ENCODE measurements at places on chromosomes 1 and 21. TPM values are rescaled to one million over a fixed set of nuclear protein-coding genes. Genes with fewer than 3 reads are reported as not detected.

Gene ELF3
- total RNA-seq = 7.9 TPM

Gene MTMR11
- 0.49 TPM for total RNA-seq

Gene TTC24
- total RNA-seq = 0.15 TPM

- H3K27me3 ChIP-seq = no peaks in the 10 kb centered on the region
- no peak overlapping the region for H3K27ac ChIP-seq
- H3K4me1 ChIP-seq = peaks cover 9% of the 10 kb centered on the region
Measured at GRCh38 chr1:192601567-192601966, 26.0 kb downstream of the RGS1 start.

DNA sequence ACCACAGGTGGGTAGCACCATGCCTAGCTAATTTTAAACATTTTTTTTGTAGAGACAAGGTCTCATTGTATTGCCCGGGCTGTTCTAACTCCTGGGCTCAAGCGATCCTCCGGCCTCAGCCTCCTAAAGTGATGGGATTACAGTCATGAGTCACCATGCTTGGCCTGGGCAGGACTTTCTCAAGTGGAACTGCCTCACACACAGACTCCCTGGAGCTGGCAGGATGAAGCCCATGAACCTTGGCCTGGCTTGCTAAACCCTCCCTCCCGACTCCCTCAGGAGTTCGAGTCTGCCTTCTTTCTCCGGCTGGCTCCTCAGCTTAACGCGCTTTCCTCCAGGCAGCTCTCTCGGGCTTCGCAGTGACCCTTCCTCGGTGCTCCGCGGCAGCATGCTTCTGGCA is 7.7 kb upstream of the ECE1 start:
- no peak for DNase-seq
- no peak overlapping the region for H3K4me3 ChIP-seq
- no peaks in the 10 kb centered on the region for H3K27me3 ChIP-seq
- H3K36me3 ChIP-seq = peaks cover 1% of the 10 kb centered on the region
- no peak overlapping the region for H3K27ac ChIP-seq
- H3K4me1 ChIP-seq = no peaks in the 10 kb centered on the region

DNA sequence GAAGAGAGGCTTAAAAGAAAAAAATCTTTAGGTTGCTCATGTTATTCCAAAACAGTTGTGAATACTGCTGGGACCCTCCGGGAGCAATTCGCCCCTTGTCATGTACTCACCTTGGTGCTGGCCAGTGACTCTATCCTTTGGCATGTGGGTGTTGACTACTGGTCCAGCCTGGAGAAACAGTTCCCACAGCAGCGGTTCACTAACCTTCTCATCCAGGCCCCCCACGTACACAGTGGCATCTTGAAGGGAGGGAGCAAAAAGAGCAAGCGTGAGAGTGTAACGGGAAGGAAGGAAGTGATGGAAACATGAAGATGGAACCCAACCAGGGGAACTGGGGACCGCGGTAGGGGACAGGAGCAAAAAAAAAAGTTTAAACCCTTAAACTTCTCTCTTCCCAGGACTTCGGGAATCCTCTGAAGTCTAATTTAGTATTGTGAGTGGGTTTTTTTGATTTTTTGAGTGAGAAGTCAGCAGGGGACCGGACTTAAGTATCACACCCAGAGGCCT is 494 bp downstream of the SF3B4 start:
- peaks cover 30% of the 10 kb centered on the region for H3K4me1 ChIP-seq
- peaks cover 41% of the 10 kb centered on the region for H3K36me3 ChIP-seq
- peak overlapping the region; percentile 92 for H3K4me3 ChIP-seq
- peak overlapping the region; percentile 88 for H3K27ac ChIP-seq

GRCh38 chr1:5988596-5989285 is 3.5 kb downstream of the NPHP4 start:
- no peak overlapping the region for H3K27ac ChIP-seq
- peaks cover 28% of the 10 kb centered on the region for H3K4me1 ChIP-seq
- no peak overlapping the region for H3K4me3 ChIP-seq
- H3K27me3 ChIP-seq = no peaks in the 10 kb centered on the region
- DNase-seq = no peak

DNA sequence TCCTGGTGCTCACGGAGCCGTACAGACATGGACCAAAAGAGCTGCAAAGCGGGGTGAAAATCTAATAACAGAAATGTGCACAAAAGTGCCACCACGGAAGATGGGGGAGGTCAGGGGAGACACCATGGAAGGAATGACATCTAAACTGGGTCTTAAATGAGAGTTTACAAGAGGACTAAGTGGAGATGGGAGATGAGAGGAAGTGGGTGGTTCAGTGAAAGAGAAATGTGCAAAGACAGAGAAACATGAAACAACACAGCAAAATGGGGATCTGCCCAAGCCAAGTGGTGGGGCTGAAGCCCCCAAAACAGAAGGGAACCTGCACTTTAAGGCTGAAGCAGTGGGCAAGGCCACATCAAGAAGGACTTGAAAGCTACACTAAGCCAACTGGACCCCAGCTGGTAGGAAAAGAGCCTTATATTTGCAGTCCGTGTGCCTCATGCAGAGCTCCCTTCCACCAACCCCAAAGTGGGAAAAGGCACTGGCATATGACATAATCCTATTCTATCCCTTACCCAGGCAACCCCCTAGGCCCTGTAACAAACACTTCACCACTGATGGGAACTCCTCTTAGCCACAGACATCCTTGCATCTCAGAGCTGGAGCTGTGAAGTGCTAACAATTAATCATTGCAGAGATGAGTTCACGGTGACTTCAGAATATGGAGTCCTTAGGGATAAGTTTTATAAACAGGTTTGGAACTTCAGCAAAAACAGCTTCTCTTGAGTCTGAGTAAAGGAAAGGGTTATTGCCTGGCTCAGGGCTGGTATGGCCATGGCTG is 198.6 kb upstream of the EDN2 start:
- H3K4me1 ChIP-seq = no peaks in the 10 kb centered on the region
- H3K36me3 ChIP-seq = no peaks in the 10 kb centered on the region
- no peak for DNase-seq
- H3K4me3 ChIP-seq = no peak overlapping the region
- no peak overlapping the region for H3K27ac ChIP-seq

GRCh38 chr1:183783342-183783741 is 21.6 kb upstream of the RGL1 start:
- no peak overlapping the region for H3K4me3 ChIP-seq
- no peak for DNase-seq
- no peaks in the 10 kb centered on the region for H3K36me3 ChIP-seq
- H3K4me1 ChIP-seq = peaks cover 24% of the 10 kb centered on the region
- no peak overlapping the region for H3K27ac ChIP-seq

DNA sequence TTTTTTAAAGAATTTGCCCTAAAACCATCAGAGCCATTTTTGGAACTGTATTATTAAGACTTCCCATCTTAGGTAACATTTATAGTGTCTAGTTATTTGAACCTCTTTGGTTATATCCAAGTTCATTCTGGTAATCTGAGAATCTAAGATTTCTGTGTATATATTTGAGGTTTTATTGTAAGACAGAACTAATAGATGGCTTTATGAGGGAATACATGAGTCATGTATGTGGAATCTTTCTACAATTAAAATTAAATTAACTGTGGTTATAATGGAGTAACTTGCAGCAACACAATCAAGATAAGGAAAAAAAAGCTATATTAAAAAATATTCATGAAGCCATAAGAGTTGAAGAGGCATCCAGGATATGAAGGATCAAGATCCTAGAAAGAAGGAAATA is 92.1 kb downstream of the UBE2U start:
- H3K4me1 ChIP-seq = no peaks in the 10 kb centered on the region
- no peak overlapping the region for H3K4me3 ChIP-seq
- no peak for DNase-seq
- H3K36me3 ChIP-seq = no peaks in the 10 kb centered on the region
- no peaks in the 10 kb centered on the region for H3K27me3 ChIP-seq

GRCh38 chr1:6045561-6045960 is at the start of gene KCNAB2:
Gene KCNAB2 (plus strand): TSS chr1:6045888. CDS start chr1:6051537, 5,649 bp downstream.
- H3K27me3 ChIP-seq = no peaks in the 10 kb centered on the region
- DNase-seq = peak; percentile 48
- H3K4me1 ChIP-seq = peaks cover 21% of the 10 kb centered on the region
- no peak within 1 kb of the TSS for H3K27ac ChIP-seq
- H3K4me3 ChIP-seq = no peak within 1 kb of the TSS

DNA sequence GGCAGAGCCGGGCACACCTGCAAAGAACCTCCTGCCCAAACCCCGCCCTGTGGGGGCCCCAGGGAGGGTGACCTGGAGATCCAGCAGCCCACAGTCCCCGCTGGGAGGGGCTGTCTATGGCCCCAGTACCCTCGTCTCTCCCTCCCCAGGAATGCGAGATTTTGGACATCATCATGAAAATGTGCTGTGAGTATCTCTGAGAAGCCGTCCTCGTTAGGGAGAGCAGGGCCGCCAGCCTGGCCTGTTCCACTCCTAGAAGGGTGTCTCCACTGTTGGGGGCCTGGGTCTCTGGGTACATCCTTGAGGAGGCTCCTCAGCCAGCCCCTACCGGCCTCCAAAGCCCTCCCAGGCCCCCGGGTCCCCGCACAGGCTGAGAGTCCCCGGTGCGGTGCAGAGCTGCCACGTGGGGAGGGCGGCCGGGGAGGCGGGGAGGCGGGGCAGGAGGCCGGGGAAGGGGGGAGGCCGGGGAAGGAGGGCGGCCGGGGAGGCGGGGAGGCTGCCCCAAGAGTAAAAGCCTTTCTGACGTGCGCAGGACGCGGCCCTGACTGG is 18.7 kb downstream of the COL6A1 start:
- H3K4me3 ChIP-seq = no peak overlapping the region
- H3K27me3 ChIP-seq = 0 out of 3 replicates have a peak, but pooled peaks cover 3% of the 10 kb centered on the region
- H3K4me1 ChIP-seq = peaks cover 10% of the 10 kb centered on the region
- no peaks in the 10 kb centered on the region for H3K36me3 ChIP-seq

DNA sequence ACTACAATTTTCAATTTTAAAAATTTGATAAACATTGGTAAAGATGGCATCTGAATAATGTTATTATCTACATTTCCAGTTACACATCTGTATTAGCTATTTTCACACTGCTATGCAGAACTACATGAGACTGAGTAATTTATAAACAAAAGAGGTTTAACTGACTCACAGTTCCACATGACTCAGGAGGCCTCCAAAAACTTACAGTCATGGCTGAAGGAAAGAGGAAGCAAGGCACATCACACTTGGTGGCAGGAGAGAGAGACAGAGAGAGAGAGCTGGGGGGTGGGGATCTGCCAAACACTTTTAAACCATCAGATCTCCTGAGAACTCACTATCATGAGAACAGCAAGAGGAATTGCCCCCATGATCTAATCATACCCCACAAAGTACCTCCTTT is 850.0 kb downstream of the LTN1 start:
- no peak for DNase-seq
- H3K27me3 ChIP-seq = no peaks in the 10 kb centered on the region
- H3K4me1 ChIP-seq = no peaks in the 10 kb centered on the region
- no peaks in the 10 kb centered on the region for H3K36me3 ChIP-seq

DNA sequence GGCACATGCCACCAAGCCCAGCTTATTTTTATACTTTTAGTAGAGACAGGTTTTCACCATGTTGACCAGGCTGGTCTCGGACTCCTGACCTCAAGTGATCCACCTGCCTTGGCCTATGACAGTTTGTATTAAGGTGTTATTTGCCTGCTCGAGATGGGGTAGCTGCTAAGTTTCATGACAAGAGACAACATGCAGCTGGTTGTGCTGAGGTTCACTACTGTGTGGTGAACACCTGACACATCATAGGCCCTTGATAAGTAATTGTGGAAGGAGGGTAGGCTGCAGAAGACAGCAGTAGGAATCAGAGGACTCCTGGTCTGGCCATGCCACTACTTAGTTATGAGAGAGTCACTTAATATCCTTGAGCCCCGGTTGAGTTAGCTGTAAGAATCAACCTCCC is 46.2 kb downstream of the PLPP3 start:
- peaks cover 27% of the 10 kb centered on the region for H3K36me3 ChIP-seq
- H3K4me3 ChIP-seq = no peak overlapping the region
- peak overlapping the region; percentile 61 for H3K27ac ChIP-seq
- H3K27me3 ChIP-seq = no peaks in the 10 kb centered on the region

DNA sequence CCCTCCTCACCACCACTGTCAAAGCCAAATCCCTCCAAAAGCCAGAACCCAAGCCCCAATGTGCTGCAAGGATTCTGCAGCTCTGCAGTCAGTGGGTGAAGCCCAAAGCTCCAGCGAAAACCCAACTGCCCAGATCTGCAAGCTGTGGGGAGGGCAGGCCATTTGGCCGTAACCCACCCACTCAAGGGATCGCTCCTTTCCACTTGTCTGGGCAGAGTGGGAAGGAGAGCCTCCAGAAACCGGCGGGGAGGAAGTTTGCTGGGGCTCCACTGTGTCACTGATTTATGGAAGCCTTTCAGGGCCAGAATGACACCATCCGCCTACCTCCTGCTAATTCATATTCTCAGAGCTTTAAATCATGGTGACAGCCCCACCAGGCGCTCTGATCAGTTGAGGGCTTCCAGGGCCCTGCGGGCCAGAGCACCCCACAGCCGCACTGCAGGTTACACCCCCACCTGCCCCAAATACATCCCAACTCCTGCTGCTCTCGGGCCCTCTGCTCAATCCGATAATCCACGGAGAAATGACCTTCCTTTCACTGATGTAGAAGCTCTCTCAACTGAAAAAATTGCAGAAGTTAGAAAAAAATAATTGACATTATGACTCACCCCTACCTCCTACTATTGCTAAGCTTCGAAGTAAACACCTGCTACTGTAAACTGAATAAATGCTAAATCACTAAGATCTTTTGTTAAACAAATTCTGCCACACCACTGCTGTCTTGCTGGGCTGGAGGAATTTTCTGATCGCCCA is 40.6 kb upstream of the RAB4A start:
- H3K36me3 ChIP-seq = no peaks in the 10 kb centered on the region
- peak; percentile 24 for DNase-seq
- H3K27ac ChIP-seq = no peak overlapping the region
- H3K4me3 ChIP-seq = no peak overlapping the region
- peaks cover 64% of the 10 kb centered on the region for H3K4me1 ChIP-seq

DNA sequence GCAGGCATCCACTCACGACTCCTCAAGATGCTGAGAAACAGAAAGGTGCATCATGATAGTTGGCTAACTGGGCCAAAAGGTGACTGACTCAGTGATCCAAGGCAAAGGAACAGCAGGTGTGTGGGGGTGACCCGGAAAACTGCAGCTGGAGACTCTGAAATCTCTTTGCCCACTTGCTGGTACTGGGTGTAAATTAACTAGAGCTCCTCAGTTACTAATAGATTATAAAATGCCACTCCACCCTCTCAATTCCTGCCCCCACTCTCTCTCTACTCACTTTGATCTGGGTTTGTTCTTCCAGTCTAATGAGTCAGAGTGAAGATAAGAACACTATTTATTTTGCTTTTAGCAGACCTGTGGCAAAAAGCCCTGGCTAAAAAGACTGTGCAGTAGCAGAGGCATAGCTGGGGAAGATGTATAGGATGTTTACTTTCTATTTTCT is 7.2 kb upstream of the PIGC start:
- H3K27me3 ChIP-seq = no peaks in the 10 kb centered on the region
- peaks cover 63% of the 10 kb centered on the region for H3K4me1 ChIP-seq
- peak; percentile 85 for DNase-seq
- peak overlapping the region; percentile 84 for H3K27ac ChIP-seq
- peak overlapping the region; percentile 65 for H3K4me3 ChIP-seq
- H3K36me3 ChIP-seq = no peaks in the 10 kb centered on the region
